ENCODE measurements at places on chromosomes 5 and 9.
A peak's percentile ranks its signal among the peaks of the same experiment; 100 is the strongest.

DNA sequence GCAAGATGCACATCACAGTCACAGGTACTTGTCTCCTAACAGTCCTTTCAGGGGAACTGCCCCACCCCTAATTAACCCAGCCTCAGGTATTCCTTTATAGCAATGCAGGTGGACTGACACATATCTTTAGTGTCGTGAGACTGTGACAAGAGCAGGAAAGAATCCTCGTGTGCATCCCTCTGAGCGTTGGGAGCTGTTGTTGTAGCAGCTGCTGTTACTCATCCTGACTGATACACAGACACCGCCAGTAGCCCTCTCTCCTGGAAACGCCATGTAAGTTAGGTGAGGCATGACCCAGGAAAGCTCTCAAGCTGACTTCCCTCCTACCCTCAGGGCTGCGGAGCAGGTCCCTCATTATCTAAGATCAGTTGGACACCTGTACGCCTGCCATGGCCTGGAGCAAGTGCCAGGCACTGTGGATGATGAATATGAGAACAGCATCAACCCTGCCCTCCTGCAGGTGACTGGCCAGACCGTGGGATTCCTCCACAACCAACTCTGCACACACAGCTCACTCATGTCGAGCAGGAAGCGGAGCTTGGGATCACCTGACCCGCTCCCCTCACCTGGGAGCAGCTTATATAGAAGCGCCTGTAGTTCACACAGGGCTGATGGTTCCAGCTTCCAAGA, 10.2 kb upstream of the LCN15 start:
- no peak for DNase-seq

DNA sequence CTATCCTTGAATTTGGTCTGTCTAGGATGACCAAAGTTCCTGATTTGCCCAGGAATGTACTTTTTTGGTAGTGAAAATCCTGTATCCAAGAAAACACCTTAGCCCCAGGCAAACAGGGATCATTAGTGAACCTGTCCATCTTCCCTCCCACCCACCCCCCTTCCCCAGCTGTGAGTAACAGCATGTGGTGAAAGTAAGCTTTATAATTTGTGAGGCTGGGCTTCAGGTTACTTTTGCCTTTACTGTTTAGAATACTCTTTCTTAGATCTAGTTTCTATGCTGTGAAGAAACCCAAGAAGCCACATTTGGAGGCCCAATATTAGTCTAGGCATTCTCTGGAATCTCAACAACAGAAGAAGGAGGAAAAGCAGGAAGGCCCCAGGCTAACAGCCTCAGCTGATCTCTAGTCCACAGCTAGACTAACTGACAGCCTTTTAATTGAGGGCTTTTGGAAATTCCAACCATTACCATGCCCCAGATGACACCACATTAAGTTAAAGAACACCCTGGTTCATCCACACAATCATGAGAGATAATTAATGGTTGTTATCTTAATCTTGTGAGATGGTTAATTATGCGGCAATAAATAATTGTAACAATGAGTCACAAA, 703.0 kb upstream of the NUDT12 start:
- no peak for DNase-seq

GRCh38 chr9:14188538-14188937, 125.4 kb downstream of the NFIB start:
- no peak for DNase-seq

GRCh38 chr9:136396219-136396515, 3.8 kb downstream of the SNAPC4 start:
- DNase-seq = no peak

DNA sequence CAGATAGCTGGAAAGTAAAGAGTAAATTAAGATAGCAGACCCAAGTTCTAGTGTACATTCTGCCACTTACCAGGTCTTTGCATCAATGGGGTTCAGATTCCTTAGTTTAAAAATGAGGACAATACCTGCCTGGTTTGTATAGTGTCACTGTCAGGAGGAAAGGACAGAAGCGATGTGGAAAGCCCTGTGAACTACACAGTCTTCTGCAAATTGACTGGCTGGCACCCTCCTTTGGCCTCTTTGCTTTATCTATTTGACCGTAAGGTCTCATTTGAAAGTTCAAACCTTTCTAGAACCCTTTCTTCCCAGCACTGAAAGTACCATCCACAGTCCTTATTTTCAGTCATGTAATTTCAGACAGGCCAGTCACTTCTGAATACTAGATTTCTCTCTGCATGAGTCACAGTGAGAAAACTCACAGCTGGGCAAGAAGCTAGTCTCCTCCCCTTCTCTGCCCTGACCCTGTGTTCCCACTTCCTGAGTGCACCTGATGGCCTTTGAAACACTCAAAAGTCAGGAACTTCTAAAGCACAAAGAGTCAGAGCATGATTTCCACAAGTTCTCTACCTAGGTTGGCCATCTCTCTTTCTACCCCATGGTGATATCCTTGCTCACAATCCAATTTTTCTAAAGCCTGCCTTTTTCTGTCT, 91.3 kb upstream of the RASEF start:
- no peak for DNase-seq

DNA sequence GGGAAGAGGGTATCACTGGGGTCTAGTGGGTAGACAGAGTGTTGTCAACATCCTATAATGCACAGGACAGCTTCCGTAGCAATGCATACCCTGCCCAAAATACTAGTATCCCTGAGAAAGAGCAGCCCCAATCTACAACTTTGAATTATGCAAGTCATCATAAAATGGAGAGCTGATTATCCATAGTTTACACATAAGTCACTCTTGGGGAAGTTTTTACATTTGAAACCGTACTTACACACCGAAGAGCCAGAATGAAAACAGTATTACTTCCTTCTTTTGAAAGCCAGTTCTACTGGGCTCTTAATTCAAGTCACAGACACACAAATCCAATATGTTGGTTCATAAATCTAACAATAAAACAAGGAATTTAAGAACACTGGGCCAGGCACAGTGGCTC, 21.6 kb downstream of the RNF145 start:
- DNase-seq = no peak

DNA sequence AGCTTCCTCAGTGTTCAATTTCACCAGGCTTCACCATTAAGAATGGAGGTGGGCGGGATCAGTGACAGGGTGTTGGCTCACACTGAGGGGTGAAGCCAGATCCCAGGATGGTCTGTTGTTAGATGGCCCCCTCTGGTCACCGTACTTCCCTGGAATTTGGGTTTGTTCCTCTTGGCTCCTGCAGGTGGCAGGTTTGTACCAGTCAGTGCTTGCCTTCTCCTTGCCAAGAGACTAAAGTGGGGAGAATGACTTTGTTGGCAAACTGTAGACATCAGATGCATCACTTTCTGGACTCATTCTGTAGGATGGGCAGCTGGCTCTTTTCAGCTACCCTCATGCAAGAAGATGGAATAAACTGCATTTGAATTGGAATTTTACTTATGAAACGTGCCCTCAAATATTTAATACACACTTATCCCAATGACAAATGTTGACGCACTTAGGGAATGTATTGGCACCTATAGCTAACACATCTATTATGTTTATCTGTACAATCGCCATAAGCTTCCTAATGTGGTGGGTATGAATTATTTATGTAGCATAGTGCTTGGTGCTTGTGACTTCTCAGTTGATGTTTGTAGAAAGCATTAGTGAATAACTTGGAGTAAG, 31.4 kb upstream of the ANKRD55 start:
- peak; percentile 54 for DNase-seq

DNA sequence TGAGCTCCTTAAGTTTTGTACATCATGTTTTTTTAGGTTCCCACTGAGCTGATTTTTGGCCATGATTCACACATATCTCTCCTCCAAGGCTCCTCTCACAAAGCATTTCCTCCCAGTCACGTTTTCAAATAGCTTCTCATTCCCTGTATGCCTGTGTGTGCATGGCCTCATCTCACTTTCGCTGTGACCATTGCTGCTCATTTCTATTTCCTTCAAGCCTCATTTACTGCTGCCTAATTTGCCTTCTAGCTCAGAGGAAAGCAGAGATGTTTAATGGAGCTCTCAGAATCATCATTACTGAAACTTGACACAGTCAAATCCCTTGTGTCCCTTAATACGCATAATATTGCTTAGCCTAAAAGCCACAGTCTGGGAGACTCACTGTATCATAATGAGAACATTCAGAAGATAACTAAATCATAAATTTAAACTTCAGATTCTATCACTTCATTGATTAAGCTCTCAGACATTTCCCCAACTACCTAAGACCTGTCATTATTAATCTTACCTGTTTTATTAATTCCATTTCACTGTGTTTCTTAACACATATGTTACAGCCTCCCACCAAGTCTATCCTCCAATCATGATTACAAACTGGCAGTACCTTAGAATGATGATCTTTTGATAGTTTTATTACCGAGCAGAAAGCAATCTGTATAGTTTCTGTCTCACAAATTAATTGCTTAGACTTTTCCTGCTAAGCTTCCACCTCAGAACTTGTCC, 278.3 kb upstream of the PTGER4 start:
- no peak for DNase-seq

- DNase-seq = no peak
Observed at GRCh38 chr5:100834519-100834918, 68.6 kb downstream of the ST8SIA4 start.

- DNase-seq = no peak
Observed at GRCh38 chr5:133995883-133996563, 8.8 kb downstream of the VDAC1 start.

DNA sequence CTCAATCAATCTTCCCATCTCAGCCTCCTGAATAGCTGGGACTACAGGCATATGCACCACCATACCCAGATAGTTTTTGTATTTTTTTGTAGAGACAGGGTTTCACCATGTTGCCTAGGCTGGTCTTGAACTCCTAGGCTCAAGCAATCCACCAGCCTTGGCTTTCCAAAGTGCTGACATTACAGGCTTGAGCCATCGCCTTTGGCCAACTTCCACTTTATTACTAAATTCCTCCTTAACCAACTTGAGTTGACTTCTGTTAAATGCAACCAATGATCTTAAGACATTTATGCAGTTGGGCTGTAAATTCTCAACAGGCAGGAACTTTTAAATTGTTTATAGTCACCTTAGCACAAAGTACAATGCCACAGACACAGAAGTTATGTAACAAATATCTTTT, 2.8 kb downstream of the LARS1 start:
- no peak for DNase-seq

DNA sequence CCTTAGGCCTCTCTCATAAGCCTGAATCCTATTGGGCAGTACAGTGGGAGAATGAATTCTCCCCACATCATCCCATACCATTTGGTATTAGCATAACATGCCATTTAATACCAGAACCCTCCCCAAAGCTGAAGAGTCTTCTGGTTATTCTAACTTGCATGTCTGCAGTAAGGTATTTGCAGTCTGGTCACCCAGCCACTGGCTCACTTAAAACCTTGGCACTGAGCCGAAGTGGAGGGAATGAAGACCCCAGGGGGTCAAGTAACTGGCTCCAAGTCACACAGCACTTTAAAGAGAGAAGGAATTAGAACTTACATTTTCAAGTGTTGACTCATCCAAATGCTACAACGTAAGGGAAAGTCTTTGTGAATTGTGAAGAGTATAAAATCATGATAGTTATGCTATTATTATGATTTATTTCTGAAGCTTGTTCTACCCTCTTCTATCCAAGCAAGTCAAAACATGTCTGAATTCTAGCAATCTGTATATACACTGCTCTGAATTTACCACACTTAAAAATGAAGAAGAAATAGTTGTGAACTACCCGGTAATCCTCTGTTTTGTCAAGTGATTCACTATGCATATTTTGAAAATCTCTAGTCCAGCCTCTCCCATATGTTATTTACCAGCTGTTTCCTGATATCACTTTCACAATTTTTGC, 28.5 kb downstream of the GLRA1 start:
- DNase-seq = peak; percentile 69

DNA sequence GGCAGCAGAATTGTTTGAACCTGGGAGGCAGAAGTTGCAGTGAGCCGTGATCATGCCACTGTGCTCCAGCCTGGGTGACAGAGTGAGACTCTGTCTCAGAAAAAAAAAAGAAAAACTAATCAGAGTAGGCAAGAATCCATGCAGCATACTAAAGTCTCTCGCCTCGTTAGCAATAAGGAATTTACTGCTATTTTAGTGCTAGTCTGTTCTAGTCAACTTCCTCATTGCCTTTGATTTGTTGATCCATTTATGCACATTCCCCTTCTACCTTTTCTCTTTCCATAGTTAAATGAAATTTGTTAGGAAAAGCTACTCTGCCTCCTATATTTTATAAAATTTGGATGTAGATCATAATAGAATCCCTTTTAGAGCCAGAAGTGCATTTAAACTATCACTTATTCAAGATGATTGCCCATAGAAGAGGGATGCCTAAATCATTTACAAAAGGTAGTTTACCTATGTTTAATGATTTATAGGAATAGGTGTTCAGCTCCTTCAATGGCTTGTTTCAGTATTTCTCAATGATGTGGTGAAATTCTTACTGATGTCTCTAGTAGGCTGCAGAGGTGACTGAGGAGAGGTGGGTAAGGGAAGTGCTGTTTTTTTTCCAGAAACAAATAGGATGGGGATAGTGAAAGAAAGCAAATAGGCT, 1.9 kb downstream of the LRRC19 start:
- DNase-seq = no peak

- no peak for DNase-seq
Observed at GRCh38 chr9:137582286-137582860, 3.6 kb upstream of the DPH7 start.

- no peak for DNase-seq
Observed at GRCh38 chr9:86445671-86446070, 91.5 kb upstream of the TUT7 start.

DNA sequence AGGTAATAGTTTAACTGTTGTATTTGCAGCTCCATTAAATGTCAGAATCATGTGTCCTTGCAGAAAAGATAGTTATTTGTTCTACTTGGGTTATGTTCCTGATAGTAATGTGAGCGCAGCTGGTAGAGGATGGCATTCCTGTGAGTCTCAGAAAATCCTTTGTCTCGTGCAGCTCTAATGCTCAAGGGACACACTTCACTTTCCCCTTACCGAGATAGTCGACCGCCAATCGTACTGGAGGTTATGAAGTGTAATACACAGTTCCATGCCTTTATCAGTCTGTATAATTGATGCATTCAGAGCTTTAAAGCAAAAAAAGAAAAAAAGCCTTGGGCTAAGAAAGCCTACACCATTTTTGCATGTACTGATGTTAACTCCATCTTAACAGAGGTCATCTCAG, 60.2 kb upstream of the SRP19 start:
- no peak for DNase-seq

DNA sequence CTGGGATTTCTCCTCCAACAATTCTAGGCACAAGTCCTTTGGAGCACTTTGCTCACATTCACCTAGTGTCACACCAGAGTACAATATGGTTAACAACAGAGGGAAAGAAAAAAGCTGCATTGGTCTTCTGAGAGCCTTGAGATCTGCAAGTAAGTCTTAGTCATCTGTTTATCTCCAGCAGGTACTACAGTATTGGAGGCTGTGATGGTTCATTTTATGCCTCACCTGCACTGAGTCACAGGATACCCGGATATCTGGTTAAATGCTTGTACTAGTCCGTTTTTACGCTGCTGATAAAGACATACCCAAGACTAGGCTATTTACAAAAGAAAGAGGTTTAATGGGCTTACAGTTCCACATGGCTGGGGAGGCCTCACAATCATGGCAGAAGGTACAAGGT, 525.0 kb downstream of the NR2F1-AS1 start:
- no peak for DNase-seq

DNA sequence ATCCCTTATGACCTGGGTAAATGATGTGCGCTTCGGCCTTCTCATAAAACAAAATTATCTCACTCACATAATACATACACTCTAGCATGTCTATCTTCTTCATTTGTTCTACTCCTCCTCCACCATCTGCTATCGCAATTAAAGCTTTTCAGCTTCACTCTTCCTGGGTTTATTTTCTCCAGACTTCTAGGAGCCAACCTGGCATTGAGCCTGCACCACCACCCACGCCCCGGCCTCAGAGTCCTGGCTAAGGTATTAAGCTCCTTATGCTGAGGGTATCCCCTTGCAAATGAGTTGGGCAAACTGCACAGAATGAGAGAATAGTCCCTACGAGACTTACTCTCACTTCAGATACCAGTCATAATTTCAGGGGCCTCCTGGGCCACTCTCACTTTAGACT, 236.1 kb upstream of the CDH12 start:
- no peak for DNase-seq

All from HTR-8/SVneo (cell line).